Activated CD4-positive, alpha-beta memory T cell treated with anti-CD3 and anti-CD28 coated beads for 36 hours (primary cell): ENCODE measurements at places on chromosomes 7 and 10. TPM values are rescaled to one million over a fixed set of nuclear protein-coding genes. Genes with fewer than 3 reads are reported as not detected.

Gene OR6B1
- not detected for total RNA-seq

Gene FRAT1
- total RNA-seq: 2.1 TPM

Gene PDCD11
- total RNA-seq: 56.4 TPM

Gene FFAR4
- not detected for total RNA-seq

Gene INTS15
- 25.9 TPM for total RNA-seq

Gene STAMBPL1
- 28.2 TPM for total RNA-seq

Gene CALCR
- total RNA-seq: not detected

Gene UBE2H
- 33.6 TPM for total RNA-seq

Gene CH25H
- 0.12 TPM for total RNA-seq

Gene C10orf53
- not detected for total RNA-seq

Gene C10orf143
- total RNA-seq: 2.5 TPM

Gene DENND11
- total RNA-seq: 27.5 TPM

GRCh38 chr7:51103718-51104117 lies 212.9 kb downstream of the COBL start:
- DNase-seq: no peak

GRCh38 chr10:99938563-99938962 lies 71.2 kb downstream of the DNMBP start:
- no peak for DNase-seq

- no peak for DNase-seq
These were observed 207.1 kb upstream of the NFE2L3 start for GRCh38 chr7:25944777-25945515.

DNA sequence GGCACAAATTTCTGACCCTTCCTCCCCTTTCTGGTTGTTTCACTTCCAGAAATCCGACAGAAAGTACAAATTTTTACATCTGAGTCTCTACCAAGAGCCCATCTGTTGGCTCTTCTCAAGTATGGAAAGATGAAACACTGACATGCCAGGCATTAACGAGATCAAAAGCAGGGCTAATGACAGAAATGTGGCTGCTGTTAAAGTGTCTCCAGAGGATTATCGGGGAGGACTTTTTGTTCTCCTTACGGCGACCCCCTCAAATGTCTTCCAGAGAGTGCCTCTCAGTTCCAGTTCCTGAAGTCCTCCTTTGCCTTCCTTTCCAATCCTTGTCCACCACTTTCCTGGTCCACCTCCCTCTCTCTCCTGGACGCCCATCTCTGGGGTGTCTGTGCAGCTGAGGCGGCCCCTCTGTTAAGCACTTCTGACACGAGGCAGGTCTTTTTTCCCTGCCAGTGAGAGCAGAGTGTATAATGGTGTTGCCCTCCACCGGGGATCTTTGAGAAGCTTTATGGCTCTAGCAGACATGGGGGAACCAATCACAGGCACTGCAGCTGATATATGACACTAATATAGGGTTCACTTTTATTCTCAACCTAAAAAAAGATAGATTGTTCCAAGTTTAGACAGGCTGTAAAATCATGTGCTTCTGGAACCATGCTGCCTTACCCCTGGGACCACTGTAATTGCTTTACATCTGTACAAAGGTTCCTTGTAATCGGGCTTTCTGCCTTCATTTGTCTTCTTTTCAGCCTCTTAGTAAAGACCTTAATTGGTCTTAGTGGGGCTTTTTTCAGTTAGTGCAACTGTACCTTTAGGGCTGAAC lies 757.1 kb downstream of the AUTS2 start:
- DNase-seq: no peak

GRCh38 chr10:31319602-31320549 lies 860 bp downstream of the ZEB1 start:
- peak; percentile 74 for DNase-seq

- no peak for DNase-seq
These were observed 23.3 kb upstream of the ZNF273 start for GRCh38 chr7:64879800-64880199.

GRCh38 chr10:96306516-96306915 lies 2.3 kb downstream of the DNTT start:
- no peak for DNase-seq

- DNase-seq: no peak
These were observed 1016.4 kb upstream of the SORCS1 start for GRCh38 chr10:108180878-108181277.

GRCh38 chr7:148772297-148773089 lies 73.8 kb downstream of the CUL1 start:
- DNase-seq: peak; percentile 64

DNA sequence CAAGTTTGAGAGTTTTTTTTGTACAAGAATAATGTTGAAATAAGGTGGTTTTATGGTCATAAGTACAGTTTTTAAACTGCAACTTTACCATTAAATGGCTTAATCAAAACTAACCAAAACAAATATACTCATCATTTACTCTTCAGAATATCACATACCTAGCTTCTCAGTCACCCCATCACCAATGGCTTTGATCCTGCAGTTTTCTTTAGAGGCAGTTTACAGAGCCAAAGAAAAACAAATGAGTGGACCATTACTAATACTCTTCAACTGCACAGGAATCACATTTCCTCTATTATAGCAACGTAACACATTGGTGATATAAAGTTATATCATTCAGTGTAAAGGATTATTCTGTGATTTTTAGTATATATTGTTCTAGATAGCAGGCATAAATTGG lies 576.1 kb upstream of the LRRTM3 start:
- DNase-seq: no peak

DNA sequence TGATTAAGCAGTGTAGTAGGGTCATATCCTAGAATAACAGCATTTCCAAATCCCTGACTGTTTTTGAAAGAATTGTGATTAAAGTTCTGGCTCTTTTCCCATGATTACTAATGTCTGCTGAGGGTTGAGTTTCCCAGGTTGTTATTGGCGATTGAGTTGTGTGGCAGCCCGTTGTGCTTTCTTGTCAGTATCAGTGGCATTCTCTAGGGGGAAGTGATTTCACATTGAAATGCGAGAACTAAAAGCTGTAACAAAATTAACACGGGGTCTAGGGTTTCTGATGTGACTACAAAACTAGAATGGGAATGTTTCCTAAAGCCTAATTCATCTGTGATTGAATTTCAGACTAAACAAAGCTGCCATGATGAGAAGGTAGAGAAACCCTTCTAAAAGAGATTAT lies 349.4 kb downstream of the EXOC4 start:
- DNase-seq: no peak

DNA sequence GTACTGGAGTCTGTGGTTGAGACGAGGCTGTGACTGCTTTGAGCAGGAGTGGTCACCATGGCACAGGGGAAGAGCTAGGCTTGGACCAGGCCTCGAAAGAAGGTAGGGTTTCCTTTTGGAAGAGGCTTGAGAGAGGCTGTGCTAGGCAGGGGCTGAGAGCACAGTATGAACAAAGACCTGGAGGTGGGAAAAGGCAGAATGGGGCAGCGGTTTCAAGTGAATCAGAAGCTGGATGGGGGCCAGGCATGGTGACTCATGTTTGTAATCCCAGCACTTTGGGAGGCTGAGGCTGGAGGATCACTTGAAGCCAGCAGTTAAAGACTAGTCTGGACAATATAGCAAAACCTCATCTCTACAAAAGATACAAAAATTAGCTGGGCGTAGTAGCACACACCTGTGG lies 65.9 kb downstream of the CLIP2 start:
- DNase-seq: peak; percentile 36

DNA sequence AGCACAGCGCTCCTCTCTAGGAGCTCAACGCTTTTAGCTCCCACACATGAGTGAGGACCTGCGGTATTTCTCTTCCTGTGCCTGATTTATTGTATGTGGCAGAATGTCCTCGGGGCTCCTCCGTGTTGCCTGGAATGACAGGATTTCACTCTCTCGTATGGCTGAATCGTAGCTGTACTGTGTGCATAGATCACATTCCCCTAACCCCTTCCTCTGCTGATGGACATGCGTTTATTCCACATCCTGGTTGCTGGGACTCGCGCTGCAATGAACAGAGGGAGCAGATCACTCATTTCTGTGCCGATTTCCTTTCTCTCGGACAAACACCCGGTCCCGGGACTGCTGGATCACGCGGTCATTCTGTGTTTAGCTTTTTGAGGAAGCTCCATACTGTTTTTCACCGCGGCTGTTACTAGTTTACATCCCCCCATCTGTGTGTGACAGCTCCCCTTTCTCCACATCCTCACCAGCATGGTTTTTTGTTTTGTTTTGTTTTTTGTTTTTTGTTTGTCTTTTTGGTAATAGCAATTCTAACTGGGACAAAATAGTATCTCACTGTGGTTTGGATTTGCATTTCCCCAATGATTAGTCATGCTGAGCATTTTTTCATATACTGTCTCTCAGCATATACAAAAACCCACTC lies 76.3 kb downstream of the FOXL3 start:
- no peak for DNase-seq

GRCh38 chr7:29071203-29071874 lies 75.0 kb downstream of the CPVL start:
- no peak for DNase-seq

DNA sequence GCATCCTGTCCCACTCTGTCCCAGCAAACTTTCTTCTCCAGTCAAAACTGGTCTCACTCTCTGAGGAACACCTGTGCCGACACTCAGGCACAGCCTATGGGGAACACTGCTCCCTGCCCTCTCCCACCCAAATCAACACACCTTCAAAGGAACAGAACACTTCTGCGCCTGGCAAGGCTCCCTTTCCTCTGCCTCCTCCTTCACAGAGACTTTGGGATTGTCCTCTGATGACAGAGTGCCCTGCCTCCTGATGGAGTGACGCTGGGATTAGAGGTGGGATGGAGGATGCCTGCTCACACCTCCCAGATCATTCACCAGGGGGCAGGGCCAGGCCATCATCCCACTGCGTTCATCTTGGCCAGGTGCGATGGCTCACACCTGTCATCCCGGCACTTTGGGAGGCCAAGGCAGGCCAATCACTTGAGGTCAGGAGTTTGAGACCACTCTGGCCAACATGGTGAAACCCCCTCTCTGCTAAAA lies 26.5 kb downstream of the KLF6 start:
- no peak for DNase-seq

GRCh38 chr7:116417593-116418345 lies 81.8 kb upstream of the CAV2 start:
- no peak for DNase-seq

GRCh38 chr10:30560326-30560725 lies 69.2 kb downstream of the LYZL2 start:
- DNase-seq: no peak

GRCh38 chr7:155337946-155338631 lies 40.4 kb downstream of the INSIG1 start:
- no peak for DNase-seq

DNA sequence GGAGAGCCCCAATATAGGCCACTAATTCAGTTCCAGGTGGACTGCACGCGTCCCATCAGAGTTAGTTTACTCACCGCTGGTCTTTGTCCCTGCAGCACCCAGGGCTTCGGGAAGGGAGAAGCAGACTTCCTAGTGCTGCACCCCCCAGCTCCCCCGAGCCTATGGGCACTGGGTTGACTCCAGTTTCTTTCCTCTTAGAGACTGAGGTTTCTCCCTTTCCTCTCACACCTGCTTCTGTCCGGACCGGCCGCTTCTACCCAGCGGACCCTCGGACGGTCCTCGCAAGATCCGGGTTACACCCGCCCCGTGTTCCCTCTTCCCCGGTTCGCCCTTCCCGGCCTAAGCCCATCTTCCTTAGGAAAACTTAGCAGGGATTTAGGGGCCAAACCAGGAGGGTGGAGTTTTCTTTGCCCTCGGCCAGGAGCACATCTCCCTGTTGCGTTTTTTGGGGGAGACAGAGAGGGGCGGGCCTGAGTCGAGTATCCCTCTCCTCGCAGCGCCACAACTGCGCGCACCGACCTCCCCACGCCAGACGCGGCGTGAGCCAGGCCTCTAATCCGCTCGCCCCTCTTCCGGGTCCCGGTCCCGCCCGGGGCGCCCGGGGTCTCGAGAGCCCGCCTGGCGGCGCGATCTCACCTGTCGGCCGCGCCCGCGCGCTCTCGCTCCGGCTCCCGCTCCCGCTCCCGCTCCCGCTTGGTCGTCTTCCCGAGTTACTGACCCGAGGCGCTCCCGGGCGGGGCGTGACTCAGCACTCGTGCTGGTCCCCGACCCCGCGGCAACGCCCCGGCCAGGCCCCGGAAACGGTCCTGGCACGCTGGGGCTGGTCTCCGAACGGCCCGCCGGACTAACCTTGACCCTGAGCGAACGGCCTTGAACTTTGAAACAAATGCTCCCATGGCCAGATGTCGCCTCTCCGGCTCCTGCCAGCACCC lies at the start of gene AIFM2:
TSS of gene AIFM2 (minus strand) at position 728 of the 932 bp plus-strand sequence. CDS start 8,741 bp downstream, outside the sequence.
- DNase-seq: peak; percentile 54

- DNase-seq: no peak
These were observed 35.0 kb downstream of the HDAC9 start for GRCh38 chr7:18530224-18531179.

DNA sequence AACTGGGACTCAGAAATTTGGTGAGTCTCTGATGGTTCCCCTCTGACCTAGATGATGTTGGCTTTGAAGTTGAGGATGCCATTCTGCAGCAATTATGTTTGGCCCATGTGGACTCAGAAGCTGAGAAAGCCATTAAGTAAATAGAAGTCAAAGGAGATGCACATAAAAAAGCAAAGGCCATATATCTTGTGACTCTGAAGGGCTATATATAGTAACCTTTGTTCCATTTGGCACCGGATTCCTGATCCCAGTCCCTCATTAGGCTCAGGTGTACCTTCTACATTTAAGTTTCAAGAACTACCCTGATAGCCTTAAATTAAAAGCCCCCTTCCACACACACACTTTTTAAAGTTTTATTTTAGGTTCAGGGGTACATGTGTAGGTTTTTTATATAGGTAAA lies 50.0 kb upstream of the PDK4 start:
- DNase-seq: no peak
